ENCODE measurements at places on chromosomes 6 and 20.

GRCh38 chr6:4381381-4381780, 246.0 kb upstream of the ECI2 start:
- DNase-seq = no peak

DNA sequence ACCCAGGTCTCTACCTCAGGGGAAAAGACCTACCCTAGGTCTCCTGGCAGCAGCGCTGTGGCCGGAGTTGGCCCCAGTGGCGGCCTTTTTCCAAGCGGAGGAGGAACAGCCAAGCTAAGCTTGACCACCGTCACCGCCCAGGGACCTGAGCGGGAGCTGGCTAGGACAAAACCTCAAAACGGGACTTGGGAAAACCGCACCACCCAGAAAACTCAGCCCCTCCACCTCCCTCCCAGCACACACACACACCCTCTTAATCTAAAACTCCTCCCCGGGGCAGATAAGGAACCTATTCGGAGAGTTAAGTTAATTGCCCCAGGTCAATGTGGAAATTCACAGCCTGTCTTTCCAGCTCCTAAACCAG, 2.7 kb upstream of the TRERF1 start:
- no peak for DNase-seq

DNA sequence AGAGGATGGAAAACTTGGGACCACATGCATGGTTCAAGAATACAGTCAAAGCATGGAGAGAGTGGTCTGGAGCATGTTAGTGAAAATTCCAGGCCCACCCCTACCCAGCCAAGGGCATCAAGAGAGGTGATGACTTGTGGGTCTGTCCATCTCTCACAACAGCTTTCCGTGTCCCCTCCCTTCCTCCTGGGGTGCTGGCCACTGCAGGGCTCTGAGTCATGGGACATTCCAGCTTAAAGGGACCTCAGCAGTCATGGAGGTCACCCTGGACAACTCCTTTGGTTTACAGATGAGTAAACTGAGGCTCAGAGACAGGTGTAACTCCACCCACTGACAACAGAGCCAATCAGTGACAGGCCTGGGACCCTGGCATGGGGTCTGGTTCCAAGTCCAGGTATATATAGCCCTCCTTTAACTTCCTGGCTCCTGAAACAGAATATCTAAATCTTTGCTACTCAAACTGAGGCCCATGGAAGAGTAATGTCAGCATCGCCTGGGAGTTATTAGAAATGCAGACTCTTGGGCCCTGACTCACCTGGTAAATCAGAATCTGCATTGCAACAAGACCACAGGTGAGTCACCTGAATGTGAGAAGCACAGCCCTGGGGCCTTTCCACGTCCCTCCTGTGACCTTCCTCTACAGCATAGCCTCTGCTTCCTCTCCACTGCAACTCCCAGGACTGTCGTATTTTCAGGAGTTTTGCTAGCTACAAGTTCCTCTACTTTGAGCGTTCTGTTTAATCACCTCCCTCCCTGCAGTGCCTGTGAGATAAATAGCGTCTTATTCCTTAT, 170.2 kb downstream of the ZDHHC14 start:
- DNase-seq = no peak

- DNase-seq = no peak
Observed at GRCh38 chr6:19042420-19042819, 655.3 kb downstream of the RNF144B start.

- DNase-seq = no peak
Observed at GRCh38 chr20:35773154-35773751, 1.4 kb downstream of the PHF20 start.

DNA sequence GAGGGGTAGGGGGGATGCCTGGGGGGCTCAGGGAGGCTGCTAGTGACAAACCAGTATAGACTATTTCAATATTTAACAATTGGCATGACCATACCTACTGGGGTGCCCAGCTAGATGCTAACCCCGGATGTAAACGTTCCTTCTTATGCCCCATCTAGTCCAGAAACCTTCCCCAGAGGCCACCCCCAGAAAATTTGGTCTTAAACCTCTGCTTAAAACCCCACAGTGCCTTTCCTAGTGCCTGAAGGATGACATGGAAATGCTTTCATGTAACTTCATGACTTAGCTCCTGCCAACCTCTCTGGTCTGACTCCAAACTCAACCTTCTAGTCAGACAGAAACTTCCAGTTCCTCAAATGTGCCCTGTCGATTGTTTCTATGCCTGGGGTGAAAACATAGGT, 52.0 kb downstream of the JPH2 start:
- DNase-seq = no peak

DNA sequence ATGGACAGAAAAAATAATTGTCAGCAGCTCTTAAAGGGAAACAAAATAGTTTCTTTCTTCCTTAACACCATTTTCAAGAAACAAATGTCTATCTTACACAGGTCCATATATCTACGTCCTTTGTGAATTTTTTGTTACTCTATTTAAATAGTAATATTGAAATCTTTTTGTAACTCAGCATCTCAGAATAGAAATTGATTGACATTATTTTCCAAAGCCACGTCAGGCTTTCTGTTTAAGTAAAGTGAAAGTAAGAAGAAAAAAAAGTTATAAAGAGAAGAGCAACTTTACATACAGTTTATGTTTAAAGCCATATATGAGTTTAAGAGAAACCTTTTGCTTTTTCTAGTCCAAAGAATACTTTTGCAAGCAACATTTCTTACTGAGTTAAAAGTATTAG, 402.9 kb upstream of the SOX4 start:
- DNase-seq = no peak

- DNase-seq = no peak
Observed at GRCh38 chr6:15941168-15941567, 187.7 kb upstream of the MYLIP start.

DNA sequence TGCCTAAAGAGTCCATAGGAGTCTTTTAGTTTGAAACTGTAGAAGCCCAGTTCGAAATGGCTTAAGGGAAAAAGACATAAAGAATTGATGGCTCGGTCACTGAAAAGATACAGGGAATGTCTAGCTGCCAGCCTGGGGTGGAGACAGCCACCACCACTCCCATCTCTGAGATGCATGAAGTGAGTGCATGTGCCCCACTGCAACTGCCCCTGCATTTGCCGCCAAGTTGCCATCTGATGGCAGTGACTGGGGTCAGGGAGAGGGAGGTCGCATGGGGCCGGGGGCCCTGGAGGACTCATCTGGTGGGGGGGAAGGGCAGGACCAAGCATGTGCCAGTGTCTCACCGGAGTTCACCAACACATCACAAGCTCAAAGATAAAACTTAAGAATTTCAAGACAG, 385.8 kb upstream of the SULF2 start:
- no peak for DNase-seq

GRCh38 chr6:33786736-33787135, 2.2 kb downstream of the LEMD2 start:
- DNase-seq = no peak

GRCh38 chr20:504632-505075, 38.9 kb downstream of the CSNK2A1 start:
- DNase-seq = no peak

DNA sequence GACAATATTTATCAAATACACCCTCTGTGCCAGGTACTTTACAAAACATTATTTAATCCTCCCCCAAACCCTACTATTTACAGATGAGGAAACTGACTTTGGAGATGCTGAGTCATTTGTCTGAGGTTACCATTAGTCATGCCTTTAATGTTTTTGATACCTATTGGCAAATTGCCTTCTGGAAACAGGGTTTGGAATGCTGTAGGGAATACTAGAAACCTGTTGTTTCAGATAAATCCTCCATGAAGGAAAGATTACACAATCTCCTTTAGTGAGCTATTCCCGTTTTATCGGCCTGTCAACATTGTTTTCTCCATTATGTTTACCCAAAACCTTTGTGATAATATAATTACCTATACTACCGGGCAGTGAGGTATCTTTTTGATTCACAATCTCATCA, 93.6 kb upstream of the ADGRF1 start:
- peak; percentile 94 for DNase-seq

DNA sequence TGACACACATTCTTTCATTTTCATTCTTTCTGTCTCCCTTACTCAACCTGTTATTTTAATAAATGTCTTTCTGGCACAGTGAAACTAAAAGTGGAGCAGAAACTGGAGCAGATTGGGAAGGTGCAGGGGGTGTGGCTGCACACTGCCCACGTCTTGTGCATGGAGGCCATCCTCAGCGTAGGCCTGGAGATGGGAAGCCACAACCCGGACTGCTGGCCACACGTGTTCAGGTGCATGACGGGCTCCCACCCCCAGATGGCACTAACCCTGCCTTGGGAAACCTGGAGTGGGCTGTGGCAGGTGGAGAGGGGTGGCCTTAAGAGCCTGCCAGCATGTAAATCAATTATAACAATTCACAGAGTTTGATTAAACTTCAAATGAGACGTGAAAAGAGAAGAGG, 71.4 kb upstream of the PBOV1 start:
- DNase-seq = no peak

GRCh38 chr6:34082348-34082747, 63.5 kb downstream of the GRM4 start:
- DNase-seq = no peak

- no peak for DNase-seq
Observed at GRCh38 chr20:53847837-53848170, 222.6 kb downstream of the BCAS1 start.

- no peak for DNase-seq
Observed at GRCh38 chr20:8673116-8673515, 395.8 kb upstream of the PLCB4 start.

DNA sequence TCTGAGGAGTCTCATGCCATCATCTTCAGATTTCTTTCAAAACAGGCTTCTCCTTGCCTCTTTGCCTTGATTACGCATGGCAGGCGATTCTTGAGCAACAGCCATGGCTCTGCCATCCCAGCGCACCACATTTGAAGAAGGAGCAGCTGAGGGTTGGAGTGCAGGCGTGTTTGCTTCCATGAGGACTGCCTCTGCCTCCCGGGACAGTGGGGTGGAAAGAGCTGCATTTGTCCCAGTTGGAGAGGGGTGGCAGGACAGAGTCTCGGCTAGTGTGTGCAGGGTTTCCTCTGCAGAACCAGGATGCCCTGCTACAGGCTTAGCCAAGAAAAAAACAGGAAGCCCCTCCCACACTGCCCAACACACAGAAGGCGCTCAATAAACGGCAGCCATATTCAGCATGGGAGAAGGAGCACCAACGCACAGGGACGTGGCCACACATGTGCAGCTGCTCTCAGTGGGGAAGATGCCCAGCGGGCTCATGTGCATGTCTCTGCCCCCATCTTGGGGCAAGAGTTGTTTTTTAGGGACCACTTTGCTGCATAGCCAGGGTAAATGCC, 36.6 kb downstream of the IRF4 start:
- no peak for DNase-seq

- no peak for DNase-seq
Observed at GRCh38 chr20:15742627-15743026, 830.6 kb downstream of the KIF16B start.

DNA sequence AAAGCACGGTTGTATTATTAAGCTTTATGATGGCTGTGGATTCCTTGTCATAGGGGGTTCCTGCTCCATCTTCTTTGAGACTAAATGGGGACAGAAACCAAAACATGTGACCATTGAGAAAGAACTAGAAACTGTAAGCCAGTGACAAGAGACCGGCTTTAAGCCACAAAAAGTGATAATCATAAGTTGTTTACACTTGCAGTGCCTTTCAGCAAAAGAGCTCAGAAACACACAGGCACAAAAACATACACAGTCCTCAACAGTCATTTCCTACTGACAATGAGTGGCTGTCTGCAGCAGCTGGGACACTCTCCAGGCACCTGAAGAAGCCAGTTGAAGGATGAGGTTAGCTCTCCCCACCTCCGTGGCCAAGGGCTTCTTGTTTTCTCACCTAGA, 20.0 kb upstream of the UBE2J1 start:
- no peak for DNase-seq

GRCh38 chr6:65538644-65539043, 168.4 kb downstream of the EYS start:
- no peak for DNase-seq

- DNase-seq = no peak
Observed at GRCh38 chr20:41563087-41563486, 55.1 kb downstream of the CHD6 start.

DNA sequence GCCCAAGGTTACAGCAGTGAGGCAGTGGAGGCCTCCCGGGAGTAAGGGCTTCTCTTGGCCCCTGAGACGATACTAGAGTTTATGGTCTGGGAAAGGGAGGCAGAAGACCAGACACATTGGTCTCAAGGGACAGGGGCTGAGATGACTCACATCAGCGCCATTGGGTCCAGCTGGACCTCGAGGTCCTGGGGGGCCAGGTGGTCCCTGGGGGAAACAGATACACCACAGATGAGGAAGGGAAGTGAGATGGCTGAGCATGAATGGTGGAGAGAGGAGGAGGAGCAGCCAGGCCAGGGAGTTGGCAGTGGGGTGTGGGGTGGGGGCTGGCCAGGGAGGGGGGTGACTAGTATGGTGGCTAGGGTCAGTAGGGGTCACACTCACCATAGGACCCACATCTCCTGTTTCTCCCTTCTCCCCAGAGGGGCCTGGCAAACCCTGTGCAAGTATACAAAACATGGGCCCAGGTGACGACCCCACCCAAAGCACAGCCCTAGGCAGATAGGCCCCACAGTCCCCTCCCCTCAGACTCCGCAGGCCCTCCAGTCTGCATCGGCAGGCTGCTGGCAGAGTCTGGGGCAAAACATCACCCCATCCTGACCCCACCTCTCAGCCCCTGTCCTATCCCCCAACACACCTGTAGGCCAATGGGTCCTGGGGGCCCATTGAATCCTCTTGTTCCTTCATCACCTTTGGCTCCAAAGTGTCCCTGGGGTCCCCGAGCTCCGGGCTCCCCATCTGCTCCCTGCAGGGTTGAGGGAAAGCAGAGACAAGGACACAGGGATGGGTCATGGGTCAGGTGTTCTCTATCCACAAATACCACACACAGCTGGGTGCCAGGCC, 21.9 kb downstream of the COL11A2 start:
- no peak for DNase-seq

DNA sequence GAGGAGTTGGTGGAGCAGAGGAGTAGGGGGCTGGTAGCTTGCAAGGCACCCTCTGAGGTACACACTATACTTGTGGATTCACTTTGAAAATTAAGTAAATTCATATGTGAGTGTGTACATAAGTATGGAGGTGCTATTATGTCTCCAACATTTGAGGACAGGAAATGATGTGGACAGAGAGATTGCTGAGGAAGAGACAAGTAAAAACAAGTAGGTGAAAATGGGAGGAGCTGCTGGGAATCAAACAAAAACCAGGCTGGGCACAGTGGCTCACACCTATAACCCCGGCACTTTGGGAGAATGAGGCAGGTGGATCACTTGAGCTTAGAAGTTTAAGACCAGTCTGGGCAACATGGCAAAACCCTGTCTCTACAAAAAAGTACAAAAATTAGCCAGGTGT, 69.2 kb upstream of the LYRM2 start:
- DNase-seq = no peak

GRCh38 chr6:142744836-142745235, 200.1 kb downstream of the HIVEP2 start:
- DNase-seq = no peak

- no peak for DNase-seq
Observed at GRCh38 chr6:82567621-82568020, 204.0 kb downstream of the TPBG start.

All from kidney epithelial cell (primary cell).